ENCODE measurements at places on chromosomes 5 and 9. TPM values are rescaled to one million over a fixed set of nuclear protein-coding genes. Genes with fewer than 3 reads are reported as not detected.

- DNase-seq = peak; percentile 22
- H3K4me3 ChIP-seq = peak overlapping the region; percentile 54
- no peaks in the 10 kb centered on the region for H3K4me1 ChIP-seq
- no peaks in the 10 kb centered on the region for H3K36me3 ChIP-seq
- peak overlapping the region; percentile 85 for H3K27ac ChIP-seq
These were observed 716 bp upstream of the OTULIN start for GRCh38 chr5:14663734-14664269.

GRCh38 chr9:5448461-5449435, 1.6 kb upstream of the CD274 start:
- no peak for DNase-seq
- H3K36me3 ChIP-seq = no peaks in the 10 kb centered on the region
- H3K4me3 ChIP-seq = no peak overlapping the region
- H3K27ac ChIP-seq = peak overlapping the region; percentile 87
- H3K4me1 ChIP-seq = no peaks in the 10 kb centered on the region

DNA sequence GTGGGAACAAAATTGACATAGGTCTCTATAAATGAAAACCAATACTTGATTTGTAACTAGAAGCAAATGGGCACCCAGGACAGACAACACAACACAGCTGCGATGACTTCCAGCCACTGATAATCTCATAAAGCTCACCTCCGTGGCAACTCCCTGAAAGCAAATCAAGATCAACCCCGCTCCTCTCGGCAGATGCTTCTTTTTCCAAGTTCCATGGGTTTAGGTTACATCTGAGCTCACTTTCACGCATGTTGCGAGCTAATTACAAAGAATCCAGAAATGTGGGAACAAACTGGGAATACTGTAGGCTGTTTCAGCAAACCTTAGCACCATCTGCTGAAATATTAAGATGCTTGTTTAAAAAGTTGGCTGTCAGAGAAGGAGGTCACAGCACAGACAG, 153.9 kb downstream of the ELAVL2 start:
- no peaks in the 10 kb centered on the region for H3K4me1 ChIP-seq
- H3K27me3 ChIP-seq = no peaks in the 10 kb centered on the region
- H3K36me3 ChIP-seq = no peaks in the 10 kb centered on the region
- H3K4me3 ChIP-seq = no peak overlapping the region
- no peak for DNase-seq
- H3K27ac ChIP-seq = no peak overlapping the region

GRCh38 chr5:36904677-36905076, 28.1 kb downstream of the NIPBL start:
- H3K36me3 ChIP-seq = no peaks in the 10 kb centered on the region
- H3K4me1 ChIP-seq = peaks cover 6% of the 10 kb centered on the region
- no peak overlapping the region for H3K27ac ChIP-seq
- H3K27me3 ChIP-seq = no peaks in the 10 kb centered on the region

DNA sequence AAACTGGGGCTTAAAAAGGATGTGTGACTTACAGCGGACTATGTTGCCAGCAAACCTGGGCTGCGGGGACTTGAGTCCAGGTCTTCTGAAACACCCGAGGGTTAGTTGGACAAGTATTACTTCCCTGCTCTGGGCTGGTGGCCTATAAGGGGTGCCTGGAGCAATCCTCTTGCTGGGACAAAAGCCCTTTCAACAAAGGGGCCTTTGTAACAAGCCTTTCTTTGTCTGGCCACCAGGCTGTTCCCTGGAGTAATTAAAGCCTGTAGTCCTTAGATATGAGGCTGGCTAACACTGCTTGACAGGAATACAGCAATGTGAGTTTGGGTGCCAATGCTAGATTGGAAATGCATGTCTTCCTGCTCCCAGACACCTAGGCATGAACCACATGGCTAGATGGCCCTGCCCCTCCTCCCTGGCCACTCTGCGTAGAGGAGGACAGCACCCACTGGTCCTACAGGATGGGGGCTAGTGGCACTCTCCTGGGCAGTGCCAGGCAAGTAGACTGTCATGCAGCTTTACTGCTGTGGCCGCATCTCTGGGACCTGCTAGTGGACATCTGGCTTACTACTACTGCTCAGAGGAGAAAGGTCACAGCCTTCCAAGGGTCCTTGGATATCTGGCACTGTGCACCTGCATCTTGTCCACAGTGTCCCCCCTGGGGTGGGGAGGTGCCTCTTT, 343.1 kb downstream of the ZSWIM6 start:
- no peaks in the 10 kb centered on the region for H3K4me1 ChIP-seq
- no peaks in the 10 kb centered on the region for H3K27me3 ChIP-seq
- DNase-seq = no peak
- H3K4me3 ChIP-seq = no peak overlapping the region

DNA sequence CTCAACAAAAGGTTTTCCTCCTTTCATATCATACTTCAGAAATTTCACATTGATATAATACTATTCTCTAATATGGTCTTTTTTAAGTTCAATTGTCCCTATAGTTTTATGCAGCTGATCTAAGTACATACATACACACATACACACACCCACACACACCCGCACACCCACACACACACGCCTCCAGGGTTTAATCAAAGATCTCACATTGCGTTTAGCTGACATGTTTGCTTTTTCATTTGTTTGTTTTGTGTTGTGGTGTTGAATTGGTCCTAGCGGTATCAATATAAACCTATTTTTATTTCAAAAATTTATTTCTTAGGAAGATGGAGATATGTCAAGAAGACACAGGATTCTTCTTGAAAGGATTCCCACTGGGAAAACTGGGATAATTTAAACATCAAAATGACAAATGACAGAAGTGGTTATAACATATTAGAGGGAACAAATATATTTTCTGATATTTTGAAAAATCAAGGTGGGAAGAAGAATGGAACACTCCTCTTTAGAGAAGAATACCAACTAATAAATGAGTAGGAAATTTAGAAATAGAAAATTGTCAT, 434.9 kb upstream of the SLC30A5 start:
- no peaks in the 10 kb centered on the region for H3K27me3 ChIP-seq
- no peak overlapping the region for H3K27ac ChIP-seq
- H3K36me3 ChIP-seq = no peaks in the 10 kb centered on the region
- no peak for DNase-seq
- H3K4me3 ChIP-seq = no peak overlapping the region

- no peaks in the 10 kb centered on the region for H3K27me3 ChIP-seq
- H3K4me3 ChIP-seq = no peak overlapping the region
- H3K36me3 ChIP-seq = no peaks in the 10 kb centered on the region
These were observed 9.1 kb upstream of the UBAC1 start for GRCh38 chr9:135970128-135970815.

GRCh38 chr9:130451004-130451390, 6.2 kb downstream of the ASS1 start:
- no peak overlapping the region for H3K4me3 ChIP-seq
- H3K27ac ChIP-seq = peak overlapping the region; percentile 62
- H3K36me3 ChIP-seq = no peaks in the 10 kb centered on the region
- no peaks in the 10 kb centered on the region for H3K27me3 ChIP-seq
- DNase-seq = no peak

GRCh38 chr5:146052780-146053179, 52.6 kb downstream of the PLAC8L1 start:
- DNase-seq = no peak
- H3K4me3 ChIP-seq = no peak overlapping the region
- no peaks in the 10 kb centered on the region for H3K4me1 ChIP-seq
- H3K27ac ChIP-seq = no peak overlapping the region
- no peaks in the 10 kb centered on the region for H3K27me3 ChIP-seq
- no peaks in the 10 kb centered on the region for H3K36me3 ChIP-seq

GRCh38 chr9:87663556-87663955, 62.4 kb upstream of the CTSL start:
- H3K27ac ChIP-seq = no peak overlapping the region
- H3K4me3 ChIP-seq = no peak overlapping the region
- no peaks in the 10 kb centered on the region for H3K4me1 ChIP-seq
- no peak for DNase-seq

The SLC22A5 gene
- total RNA-seq = 17.6 TPM

The ALDOB gene
- 0.95 TPM for total RNA-seq

The CENPH gene
- total RNA-seq = 12.4 TPM

The SLC4A9 gene
- total RNA-seq = 0.12 TPM

The MLANA gene
- not detected for total RNA-seq

Data from uterus (tissue), 4 donors.